Hematopoietic multipotent progenitor cell treated with erythropoietin and hydrocortisone succinate and interleukin-3 and kit ligand, for 6 days (in vitro differentiated cells): ENCODE measurements at places on chromosomes 7 and 10.

DNA sequence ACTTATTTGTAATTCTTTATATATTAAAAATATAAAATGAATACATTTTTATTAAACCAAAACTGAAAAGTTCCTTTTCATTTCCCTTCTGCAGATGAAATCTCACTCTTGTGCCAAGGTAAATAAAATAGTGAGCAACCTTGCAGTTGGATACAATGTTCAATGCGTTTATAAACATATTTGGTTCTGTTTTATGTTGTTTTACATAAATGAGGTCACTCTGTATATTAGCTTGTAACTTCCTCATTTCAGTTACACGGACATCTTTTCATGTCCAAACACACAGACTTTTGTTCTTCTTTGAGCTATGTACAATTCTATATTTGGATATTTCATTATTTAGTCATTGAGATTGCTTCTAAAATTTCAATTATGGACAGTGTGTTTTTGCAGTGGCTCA is 107.7 kb downstream of the BBS9 start:
- no peak for DNase-seq

- no peak for DNase-seq
Observed at GRCh38 chr7:42070068-42070467, 166.9 kb downstream of the GLI3 start.

- DNase-seq: no peak
Observed at GRCh38 chr7:159119851-159120539, 24.7 kb downstream of the VIPR2 start.

DNA sequence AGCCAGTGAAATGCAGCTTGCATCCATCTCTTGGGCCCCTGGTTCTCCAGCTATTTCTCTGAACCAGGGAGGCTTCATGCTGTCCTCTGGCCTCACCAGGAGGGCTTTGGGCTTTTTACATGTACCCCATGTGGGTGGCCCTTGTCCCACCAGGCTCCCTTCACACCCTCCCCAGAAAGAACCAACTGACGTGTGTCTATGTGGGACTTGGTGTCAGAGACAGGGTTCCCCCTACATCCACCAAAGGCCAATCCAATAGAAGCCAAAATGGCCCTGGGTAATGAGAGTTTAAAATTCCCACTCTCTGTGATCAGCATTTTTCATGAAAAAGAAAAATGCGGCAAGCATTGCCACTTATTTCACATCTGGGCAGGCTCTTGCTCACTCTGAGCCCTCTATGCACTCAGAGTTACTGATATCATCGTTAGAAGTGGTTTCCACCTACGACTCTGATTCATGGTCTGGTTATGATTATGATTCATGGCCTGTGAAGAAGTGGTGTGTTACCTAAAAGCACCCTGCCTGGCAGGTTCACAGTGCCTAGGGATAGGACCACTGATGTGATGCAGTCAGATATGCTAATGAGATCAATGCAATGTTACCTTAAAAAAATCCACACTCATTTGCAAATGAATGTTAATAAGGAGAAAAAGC is 133.5 kb downstream of the BUB3 start:
- no peak for DNase-seq

DNA sequence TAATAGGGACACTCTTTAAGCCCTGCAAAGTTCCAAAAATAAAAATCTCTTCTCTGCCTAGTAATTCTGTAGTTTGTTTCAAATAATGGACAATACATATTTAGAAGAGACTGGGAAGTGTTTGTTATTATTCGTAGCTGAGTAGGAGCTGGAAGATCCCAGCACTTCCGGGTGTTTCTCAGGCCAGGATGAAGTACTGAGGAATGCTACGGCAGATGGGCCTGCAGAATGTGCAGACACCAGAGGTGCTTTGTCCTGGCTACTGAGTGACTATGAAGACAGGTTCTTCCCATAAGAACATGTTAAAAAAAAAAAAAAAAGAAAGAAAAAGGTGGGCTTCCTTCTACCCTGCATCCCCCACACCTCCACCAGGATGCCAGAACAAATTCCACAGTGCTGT is 36.1 kb downstream of the ETV1 start:
- no peak for DNase-seq

GRCh38 chr10:128007056-128007455 is 100.2 kb downstream of the PTPRE start:
- DNase-seq: no peak

GRCh38 chr7:44077061-44077460 is 5.3 kb downstream of the POLM start:
- no peak for DNase-seq
